NCI-H2029 treated with DMSO at 0.1 percent for 48 hours (cell line): ENCODE measurements at places on chromosomes 7 and 10.

GRCh38 chr10:33483124-33483815, 148.8 kb upstream of the NRP1 start:
- DNase-seq, result peak; percentile 8

- DNase-seq, result no peak
These were observed 54.3 kb downstream of the LRRC18 start for GRCh38 chr10:48885376-48885775.

- no peak for DNase-seq
These were observed 244.0 kb upstream of the CXCL12 start for GRCh38 chr10:44628921-44629320.

GRCh38 chr10:88232029-88232895, 350.9 kb downstream of the RNLS start:
- DNase-seq, result no peak

DNA sequence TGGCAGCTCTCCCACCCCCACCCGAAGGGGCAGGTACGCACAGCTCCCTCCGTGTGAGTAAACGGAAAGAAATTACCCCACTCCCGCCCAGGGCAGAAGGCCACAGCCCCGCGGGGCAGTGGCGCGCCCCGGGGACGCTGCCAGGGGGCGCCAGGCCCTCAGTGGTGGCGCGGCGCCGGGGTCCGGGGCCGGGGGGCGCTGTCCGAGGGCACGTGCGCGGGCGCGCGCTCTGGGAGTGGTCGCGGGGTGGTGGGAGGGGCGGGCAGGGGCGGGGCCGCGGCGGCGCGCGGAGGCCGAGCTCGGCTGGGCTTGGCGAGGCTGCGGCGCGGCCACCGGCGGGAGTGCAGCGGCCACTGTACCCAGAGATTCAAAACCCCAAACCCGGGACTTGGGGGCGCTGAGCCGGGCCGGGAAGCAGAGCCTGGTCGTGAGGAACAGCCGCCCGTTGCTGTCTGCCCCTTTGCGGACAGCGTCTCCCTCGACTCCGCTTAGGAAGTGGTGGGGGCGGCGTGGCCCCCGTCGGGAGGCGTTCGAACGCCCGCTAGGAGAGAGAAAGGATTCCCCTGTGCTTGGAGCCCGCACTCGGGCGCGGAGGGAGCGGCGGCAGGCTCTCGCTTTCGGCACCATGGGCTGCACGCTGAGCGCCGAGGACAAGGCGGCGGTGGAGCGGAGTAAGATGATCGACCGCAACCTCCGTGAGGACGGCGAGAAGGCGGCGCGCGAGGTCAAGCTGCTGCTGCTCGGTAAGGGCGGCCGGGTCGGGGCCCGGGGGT, at the start of gene GNAI1:
GNAI1 (plus strand) TSS at position 296 of the 773 bp plus-strand sequence; CDS start at position 626, 330 bp downstream.
- DNase-seq, result no peak

- DNase-seq, result no peak
These were observed 61.2 kb upstream of the LRRN3 start for GRCh38 chr7:111029574-111030251.

GRCh38 chr7:51602376-51602775, 285.8 kb upstream of the COBL start:
- no peak for DNase-seq

DNA sequence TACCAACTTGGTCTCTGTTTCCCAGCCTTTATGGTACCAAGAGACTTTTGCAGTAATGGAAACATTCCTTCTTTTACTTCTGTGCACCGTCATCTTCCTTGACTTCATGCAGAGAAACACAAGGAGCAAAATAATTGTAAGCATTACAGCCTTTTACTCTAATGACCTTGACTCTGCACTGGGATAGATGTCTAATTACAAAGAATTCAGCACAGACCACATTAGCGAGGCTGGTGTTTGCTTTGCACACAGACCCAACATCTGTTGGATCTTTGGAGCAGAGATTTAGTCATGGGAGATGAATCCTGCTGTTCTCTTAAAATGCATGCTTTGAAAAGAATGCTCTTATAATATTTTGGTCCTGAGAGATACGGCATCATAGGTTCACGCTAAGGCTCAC, 261.6 kb downstream of the TWIST1 start:
- no peak for DNase-seq

- no peak for DNase-seq
These were observed 33.7 kb downstream of the ZMIZ1 start for GRCh38 chr10:79102498-79102874.

DNA sequence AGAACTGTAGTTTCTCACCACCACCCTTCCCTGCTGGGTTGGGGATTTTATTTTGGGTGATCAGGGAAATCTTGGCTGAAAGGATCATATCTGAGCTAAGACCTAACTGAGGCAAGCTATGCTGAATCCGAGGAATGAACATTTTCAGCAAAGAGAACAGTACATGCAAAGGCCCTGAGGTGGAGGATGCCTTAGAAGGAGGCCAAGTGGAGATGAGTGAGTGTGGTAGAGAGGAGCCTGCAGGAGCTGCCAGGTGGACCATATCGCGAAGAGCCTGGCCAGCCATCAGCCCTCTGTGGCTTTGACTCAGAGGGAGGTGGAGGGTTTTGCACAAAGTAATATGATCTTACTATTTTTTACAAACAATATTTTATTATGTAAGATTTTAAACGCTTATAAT, 1.6 kb upstream of the RASGEF1A start:
- no peak for DNase-seq

DNA sequence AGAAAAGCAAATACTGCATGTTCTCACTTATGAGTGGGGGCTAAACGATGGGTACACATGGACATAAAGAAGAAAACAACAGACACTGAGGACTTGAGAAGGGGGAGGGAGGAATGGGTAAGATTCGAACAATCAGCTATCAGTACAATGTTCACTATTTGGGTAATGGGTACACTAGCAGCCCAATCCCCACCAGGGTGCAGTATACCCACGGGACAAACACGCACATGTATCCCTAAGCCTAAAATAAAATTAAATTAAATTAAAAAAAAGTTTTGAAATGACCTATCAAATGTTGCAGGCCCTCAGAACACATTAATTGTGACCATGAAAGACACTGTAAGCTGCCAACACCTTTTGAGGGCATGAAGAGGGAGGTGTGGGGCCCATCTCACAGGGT, 316.0 kb downstream of the WDR37 start:
- DNase-seq, result no peak

DNA sequence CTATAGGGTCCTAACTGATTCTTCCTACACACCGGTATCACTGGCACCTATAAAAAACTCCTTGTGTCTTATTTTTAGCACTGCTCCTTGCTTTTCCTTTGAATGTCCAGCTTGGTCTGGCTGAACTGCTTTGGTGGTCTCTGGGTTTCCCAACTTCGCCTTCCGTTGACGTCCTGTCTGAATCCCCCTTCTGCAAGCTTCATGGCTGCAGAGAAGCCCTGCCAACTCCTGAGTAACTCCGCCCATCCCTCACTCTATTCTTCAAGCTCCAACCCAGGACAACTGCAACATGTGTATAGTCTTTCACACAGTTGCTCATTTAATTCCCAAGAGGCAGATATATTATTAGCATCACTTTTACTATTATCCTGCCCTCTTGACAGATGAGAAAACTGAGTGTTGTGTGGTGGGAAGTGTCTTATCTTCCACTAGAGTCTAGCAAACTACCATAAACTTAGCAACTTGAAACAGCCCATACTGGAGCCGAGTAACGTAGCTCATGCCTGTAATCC, 40.9 kb downstream of the MTURN start:
- DNase-seq, result no peak

DNA sequence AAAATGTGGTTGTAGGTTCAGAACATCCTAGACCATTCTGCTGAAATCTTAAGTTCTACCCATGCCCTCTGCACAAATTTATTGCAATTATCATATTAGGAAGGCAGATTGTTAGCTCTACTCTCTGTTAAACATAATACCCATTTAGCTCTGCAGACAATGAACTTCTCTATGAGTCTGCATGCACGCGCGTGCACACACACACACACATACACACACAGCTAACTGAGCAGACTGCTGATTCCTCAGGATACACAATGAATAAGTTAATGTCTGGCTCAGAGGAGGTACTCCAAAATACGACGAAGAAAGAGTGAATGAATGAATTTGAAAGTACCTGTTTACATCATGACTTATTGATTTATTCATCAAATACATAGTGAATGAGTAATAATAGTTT, 276.2 kb upstream of the SORCS1 start:
- no peak for DNase-seq

DNA sequence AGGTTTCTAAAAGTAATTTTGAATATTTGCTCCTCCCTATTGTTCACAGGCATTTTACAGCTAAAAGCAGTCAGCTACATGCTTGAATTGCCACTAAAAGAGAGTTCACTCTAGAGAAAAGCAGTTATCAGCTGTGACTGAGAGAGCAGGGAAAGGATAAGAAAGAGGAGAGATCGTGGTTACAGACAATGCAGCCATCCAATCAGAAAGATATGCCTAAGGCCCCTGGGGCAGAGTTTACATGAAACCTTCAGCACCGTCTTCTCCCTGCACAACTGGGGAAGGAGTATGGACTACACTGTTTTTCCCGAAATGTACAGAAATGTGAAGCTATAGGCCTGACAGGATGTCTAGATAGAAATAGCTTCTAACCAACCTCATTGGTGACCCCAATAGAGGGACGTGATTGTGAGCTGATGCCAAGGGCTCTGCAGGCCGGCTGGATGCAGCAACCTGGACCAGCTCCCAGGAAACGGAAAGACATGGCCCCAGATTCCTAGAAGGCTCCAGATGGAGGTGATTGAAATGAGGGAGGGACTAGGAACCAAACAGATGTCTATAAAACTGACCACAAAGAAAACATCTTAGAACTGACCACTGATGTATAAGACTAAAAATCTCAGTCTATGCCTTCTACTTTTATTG, 3.2 kb upstream of the VSTM4 start:
- no peak for DNase-seq

DNA sequence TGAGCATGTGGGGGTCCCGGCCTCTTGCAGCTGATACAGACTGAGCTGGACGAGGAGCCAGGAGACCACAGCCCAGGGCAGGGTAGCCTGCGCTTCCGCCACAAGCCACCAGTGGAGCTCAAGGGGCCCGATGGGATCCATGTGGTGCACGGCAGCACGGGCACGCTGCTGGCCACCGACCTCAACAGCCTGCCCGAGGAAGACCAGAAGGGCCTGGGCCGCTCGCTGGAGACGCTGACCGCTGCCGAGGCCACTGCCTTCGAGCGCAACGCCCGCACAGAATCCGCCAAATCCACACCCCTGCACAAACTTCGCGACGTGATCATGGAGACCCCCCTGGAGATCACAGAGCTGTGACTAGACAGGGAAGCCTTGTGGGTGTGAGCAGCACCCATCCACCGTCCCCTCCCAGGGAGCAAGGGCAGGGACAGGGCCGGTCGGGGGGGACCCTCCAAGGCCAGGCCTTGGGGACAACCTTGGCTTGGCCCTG, 36.1 kb downstream of the PSAP start:
- DNase-seq, result no peak

DNA sequence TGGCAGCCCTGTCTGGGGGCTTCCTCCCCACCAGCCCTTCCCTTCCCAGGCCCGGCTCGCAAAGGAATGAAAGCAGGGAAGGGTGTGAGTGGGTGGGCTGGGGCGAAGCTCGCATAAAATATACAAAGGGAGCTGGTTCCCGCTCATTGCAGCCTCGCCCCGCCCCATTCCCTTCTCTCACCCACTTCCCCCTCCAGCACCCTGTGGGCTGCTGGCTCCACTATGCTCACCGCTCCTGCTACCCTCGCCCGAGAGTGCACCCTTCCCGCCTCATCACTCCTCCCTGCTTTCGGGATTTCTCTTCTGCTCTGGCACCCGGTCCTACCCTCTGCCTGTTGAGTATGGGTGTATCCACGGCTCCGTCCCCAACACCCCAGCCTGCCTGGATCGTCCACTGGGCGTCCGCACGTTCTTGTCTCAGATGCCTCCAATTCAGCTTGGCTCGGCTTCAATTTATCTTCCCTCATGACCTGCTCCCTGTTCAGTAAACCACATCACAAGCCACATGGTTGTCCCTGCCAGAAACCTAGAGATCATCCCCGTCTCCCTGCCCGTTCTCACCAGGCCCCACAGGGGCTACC, 14.4 kb upstream of the TTYH3 start:
- no peak for DNase-seq

DNA sequence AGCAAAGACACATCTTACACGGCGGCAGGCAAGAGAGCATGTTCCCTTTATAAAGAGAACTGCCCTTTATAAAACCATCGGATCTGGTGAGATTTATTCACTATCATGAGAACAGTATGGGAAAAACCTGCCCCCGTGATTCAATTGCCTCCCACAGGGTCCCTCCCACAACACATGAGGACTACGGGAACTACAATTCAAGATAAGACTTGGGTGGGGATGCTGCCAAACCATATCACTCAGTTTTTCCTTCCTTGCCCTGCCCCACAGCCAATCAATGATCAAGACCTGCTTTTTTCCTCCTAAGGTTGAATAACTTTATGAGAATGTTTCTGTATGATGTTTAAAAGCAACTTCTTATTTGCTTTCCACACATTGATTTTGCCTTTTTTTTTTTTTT, 3.1 kb upstream of the PTPRE start:
- DNase-seq, result no peak

DNA sequence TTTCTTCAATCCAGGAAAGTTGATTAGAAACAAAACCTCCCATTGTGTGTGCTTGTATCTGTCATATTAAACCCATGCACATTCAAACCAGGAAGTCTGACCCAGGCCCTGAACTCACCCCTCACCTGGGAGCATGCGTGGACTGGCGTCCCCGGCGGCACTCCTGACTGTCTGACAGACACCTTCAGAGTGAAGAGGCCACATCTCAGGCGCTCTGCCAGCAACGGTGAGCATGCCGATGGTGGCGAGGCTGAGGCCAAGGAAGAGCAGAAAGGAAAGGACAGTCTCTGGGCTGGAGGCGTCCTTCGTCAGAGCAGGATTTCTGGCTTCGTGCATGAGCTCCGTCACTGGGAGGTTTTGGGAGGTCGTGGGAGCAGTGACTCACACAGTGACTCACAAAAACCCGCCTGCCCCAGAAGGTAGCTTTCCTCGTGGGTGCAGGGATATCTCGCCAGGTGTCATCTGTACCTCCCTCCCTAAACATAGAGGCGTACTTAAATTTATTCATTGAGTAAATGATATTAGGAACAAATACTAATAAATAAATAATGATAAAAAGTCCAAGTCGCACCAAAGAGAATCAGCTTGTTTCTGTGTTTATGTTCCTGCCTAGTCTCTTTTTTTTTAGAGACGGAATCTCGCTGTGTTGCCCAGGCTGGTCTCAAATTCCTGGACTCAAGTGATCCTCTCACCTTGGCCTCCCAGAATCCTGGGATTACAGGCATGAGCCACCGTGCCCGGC, 13.5 kb downstream of the IQCE start:
- DNase-seq, result no peak
